Activated CD4-positive, alpha-beta T cell treated with anti-CD3 and anti-CD28 coated beads, Interleukin-2, amount 50 U/mL, for 48 hours (primary cell): ENCODE measurements at places on chromosomes 7 and 10.

DNA sequence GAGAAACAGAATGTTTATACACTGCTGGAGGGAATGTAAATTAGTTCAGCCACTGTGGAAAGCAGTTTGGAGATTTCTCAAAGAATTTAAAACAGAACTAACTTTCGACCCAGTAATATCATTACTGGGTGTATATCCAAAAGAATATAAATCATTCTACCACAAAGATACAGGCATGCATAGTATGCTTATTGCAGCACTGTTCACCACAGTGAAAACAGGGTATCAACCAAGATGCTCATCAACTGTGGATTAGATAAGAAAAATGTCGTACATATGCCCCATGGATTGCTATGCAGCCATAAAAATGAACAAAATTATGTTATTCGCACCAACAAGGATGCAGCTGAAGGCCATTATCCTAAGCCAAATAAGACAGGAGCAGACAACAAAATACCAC lies 343.1 kb upstream of the KCND2 start:
- no peak for DNase-seq

DNA sequence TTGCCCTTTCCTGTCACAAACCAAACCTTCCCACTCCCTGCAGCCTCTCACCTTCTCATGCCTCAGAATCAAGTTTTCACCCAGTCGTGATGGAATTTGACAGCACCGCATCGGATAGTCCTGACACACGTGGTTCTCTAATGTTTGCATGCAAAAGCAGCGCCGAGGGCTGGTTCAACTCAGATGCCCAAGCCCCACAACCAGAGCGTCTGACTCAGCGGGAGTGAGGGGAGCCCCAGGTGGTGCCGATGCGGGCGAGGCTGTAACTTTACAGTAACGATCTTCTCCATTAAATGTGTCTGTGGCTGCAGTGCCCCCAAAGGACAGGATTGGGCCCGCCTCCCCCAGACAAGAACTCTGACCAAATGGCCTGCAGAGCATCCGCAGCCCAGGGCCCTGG lies 284.5 kb downstream of the CELF2 start:
- DNase-seq, result no peak

DNA sequence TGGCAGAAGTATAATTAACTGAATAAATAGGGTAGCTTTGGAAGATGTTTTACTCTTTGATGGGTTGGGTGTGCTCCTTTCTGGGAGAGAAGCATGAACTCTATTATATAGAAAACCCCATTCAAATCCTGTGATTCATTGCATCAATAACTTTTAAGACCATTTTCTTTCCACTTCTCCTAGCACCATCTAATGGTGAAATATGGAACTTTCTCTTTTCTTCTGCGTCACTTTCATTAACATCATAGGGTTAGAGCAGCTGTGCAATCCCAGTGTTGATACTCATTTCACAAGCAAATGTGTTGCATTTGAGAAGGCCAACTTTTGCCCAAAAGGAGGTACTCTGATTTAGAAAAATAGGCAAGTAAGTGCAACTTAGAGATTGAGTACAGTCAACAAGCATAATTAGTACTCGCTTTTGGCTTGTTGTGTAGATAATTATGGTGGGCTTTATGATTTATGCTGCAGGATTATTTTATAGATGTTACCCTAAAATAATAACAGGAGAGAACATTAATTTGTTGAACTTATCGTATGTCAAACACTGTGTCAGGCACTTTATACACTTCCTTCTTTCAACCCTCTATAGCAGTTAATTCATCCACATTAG lies 92.9 kb downstream of the CPED1 start:
- no peak for DNase-seq

- no peak for DNase-seq
Measured at GRCh38 chr7:114218283-114218682, 196.3 kb upstream of the FOXP2 start.

- no peak for DNase-seq
Measured at GRCh38 chr7:117322741-117323304, at the start of gene WNT2. Gene WNT2, minus strand, starts transcription at chr7:117323058. Its CDS starts 69 bp downstream, at chr7:117322989.

DNA sequence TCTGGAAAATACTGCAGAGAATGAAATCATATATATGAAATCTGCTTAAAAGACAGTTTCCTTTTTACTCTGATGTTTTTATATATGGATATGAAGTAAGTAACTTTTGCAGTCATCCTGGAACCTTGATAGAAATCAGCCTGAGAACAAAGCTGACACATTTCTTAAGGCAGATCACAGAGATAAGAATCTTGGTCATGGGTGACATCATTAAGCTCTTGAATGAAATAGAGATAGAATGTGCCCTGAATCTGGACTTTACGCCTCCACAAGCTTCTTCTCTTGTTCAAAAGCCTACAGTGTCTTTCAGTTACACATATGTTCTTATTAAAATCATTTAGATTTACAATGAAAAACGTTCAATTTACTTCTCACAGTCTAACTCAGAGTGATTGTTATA lies 319.1 kb upstream of the CNTNAP2 start:
- no peak for DNase-seq

- peak; percentile 68 for DNase-seq
Measured at GRCh38 chr7:128697302-128697905, 25.3 kb downstream of the GARIN1A start.

DNA sequence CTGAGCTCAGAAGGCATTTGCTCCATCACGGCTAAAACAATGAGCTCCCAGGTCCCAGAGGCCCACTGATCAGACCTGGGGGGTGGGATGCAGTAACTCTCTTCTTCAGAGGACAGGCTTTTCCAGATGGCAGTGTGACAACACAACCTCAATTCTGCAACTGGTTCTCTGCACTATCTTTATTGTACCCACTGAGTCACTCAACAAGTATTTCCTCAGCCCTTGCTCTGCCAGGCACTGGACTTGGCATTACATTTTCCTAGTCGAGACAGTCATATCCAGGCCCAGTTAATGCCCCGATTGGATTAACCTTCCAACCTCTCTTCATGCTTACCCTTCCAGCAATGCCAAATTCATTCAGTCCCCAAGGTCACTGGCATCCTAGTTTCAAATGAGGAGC lies 72.6 kb downstream of the JAZF1 start:
- DNase-seq, result no peak

- peak; percentile 22 for DNase-seq
Measured at GRCh38 chr10:72564596-72564995, 61.3 kb downstream of the MICU1 start.

DNA sequence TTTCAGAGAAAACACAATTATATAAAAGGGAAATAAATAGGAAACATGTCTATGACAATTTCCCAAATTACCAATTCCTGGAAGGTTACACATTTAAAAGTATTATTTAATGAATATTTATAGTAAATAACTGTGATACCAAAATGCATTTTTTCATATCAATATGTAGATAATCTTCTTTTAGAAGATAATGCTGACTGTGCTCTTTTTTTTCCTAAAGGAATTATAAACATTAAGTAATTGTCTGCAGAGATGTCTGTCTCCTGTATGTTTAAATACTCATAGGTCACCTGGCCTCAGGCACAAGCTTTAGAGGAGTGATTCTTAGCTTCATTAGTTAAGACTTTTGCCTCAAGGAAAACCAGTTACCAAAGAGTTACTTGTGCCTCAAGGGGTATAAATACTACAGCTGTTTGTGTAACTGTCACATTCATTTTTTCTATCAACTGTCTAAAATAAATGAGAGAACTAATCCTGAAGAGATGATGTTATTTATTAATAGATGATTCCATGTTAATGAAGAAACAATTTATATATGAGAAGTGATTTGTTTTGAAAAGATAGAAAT lies 77.1 kb downstream of the DNAJC1 start:
- no peak for DNase-seq

DNA sequence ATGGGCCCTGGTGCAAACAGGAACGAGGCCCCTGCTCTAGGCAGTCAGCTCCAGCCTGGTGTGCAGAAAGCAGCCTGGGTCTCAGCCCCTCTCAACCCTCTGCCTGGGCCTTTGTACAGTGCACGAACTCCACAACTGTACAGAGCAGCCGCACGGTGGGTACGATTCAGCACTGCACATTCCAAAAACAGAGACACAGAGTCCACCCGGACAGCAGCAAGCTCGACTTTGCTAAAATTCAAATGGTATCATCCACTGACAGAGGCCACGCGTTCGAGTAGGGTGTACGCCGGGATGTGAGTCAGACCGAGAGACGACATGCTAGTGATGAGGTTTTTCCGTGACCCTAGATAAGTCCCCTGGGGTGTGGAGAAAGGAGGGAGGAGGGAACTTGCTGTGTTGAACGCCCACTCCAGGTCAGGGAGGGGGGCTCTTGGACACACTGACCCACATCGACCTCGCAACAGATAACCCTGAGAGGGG lies 65.6 kb upstream of the PDGFA start:
- DNase-seq, result peak; percentile 83

- no peak for DNase-seq
Measured at GRCh38 chr7:157805713-157806112, 468.9 kb downstream of the DNAJB6 start.

DNA sequence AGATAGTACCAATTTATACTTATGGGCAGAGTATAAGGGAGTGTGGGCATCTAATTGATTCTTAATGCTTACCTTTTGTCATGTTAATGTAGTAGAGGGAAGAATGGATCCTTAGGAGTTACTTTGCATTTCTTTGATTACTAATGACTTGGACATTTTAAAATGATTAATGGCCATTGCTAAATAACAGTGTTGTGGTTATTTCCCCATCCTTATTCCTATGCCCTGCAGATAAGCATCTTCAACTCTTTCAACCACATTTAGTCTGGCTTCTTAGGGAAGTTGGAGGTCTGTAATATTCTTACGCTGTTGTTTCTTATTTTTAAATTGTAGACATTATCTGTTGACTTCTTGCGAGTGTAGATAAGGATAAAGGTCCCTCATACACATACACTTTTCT lies 37.2 kb downstream of the KAT6B start:
- DNase-seq, result no peak

DNA sequence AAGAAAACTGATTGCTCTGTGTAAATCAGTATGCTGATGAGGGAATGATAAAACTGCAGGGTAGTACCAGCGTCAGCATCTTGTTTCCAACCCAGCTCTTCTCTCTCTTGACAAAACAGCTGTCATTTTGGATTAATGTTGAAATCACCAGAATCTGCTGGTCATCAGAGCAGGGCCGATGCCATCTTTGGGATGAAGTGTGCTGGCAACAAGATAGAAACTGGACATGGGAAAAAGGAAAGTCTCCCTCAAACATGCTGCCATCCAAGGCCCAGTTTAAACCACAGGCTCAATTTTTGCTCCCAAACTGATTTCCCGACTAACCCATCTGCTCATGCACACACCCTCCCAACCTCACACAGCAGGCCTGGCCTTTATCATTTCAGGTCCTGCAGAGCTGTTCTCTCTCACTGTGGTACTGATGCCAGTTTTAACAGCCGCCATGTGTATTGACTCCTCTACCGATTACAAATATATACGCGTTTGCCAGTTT lies 285.2 kb downstream of the AUTS2 start:
- no peak for DNase-seq

GRCh38 chr10:117175215-117175900 lies 21.9 kb upstream of the KCNK18 start:
- DNase-seq, result no peak

- DNase-seq, result no peak
Measured at GRCh38 chr7:94414481-94414880, 19.8 kb downstream of the COL1A2 start.

GRCh38 chr7:90764848-90765570 lies 168.9 kb downstream of the CDK14 start:
- no peak for DNase-seq

DNA sequence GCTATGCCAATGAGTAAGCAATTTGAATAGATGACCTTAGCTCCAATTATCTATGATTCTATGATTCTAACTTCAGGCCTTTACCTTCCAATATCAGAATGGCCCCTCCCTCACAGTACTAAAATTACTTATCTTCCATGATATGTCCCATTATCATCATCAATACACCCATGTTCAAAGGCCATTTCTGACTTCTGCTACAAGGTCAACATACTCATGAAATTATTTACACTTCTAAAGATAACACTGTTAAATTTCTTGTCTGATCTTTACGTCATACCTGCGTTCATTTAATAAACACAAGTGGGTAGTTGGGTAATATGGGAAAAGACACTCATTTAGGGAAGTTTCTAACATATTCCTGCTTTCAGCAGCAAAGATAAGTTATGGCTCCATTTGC lies 21.2 kb downstream of the IMMP2L start:
- DNase-seq, result no peak

GRCh38 chr7:74101061-74101681 lies 17.6 kb downstream of the LIMK1 start:
- no peak for DNase-seq

GRCh38 chr7:87032604-87033339 lies 26.7 kb downstream of the ELAPOR2 start:
- no peak for DNase-seq

GRCh38 chr7:139118234-139118804 lies 8.8 kb upstream of the ZC3HAV1 start:
- DNase-seq, result peak; percentile 40

DNA sequence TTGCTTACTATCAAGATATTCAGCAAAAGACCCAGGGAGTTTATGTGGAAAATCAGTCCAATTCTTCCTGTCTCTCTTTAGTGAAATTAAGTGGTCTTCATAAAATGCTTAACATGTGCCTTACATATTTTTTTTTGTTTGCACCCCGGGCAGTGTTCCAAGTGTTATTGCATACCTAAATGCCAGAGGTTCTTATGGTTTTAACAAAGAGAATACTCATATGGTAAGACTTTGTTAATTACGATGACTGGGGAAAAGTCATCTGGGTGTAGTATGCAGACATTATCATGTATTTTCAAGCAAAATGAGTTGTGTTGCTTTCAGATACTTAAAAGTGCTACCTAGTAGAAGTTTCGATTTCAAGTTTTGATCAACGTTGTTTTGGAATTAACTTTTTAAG lies 82.6 kb downstream of the PRKG1 start:
- DNase-seq, result no peak

GRCh38 chr7:34090816-34091215 lies 185.5 kb downstream of the BMPER start:
- no peak for DNase-seq

DNA sequence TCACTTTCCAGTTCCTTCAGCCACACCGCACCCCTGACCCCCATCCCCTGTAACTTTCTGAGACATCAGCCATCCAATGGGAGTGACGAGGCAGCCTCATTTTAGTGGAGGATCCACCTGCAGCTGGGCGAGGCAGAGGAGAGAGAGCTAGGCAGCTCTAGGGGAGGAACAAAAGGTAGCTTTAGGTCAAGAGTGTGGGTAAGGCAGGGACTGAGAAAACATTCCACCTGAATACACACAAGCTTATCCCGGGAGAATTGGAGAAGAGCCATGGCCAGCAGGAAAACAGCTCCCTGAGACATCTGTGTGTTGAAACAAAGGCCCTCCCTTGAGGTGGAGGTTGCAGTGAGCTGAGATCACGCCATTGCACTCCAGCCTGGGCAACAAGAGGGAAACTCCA lies 6.7 kb upstream of the KLRG2 start:
- DNase-seq, result no peak

DNA sequence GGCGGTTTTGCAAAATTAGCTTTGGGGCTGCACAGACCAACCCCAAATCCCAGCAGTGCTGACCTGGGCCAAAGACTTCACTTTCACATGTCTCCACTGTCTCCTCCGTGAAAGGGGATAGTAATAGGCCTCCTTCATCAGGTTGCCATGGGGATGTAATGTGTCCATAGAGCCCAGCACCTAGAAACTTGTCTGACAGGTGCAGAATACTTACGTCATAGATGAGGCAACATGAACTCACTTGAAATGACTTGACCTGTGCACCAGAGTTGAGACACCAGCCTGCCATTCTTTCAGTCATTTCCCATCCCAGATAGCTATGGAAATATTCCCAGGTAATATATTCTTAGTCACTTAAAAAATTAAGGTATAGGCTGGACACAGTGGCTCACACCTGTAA lies 94.2 kb downstream of the INSYN2A start:
- DNase-seq, result no peak
